B cell (primary cell): ENCODE measurements at places on chromosomes 16 and 17.

- H3K27me3 ChIP-seq, result no peaks in the 10 kb centered on the region
- DNase-seq, result peak; percentile 61
- H3K4me1 ChIP-seq, result peaks cover 16% of the 10 kb centered on the region
- no peak overlapping the region for H3K4me3 ChIP-seq
These were observed 63.7 kb downstream of the SPAG9 start for GRCh38 chr17:51056813-51057510.

DNA sequence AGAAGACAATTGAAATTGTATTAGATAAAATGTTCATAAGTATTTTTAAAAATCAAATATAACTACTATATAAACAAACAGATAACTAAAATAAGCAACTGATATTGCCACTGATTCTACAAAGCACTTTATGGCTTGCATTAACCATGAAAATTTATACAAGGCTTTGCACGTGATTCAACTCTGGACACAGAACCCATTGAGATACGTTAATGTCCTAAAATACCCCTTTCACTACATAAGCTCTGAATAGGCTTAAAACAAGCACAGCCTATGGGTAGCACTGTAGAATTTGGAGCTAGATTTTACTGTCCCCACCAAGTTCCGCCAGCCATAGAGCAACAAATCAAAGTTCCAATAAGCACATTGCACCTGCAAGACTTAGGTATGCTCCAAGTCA is 4.5 kb downstream of the ZNF652 start:
- H3K36me3 ChIP-seq, result no peaks in the 10 kb centered on the region
- DNase-seq, result no peak
- H3K27me3 ChIP-seq, result no peaks in the 10 kb centered on the region

DNA sequence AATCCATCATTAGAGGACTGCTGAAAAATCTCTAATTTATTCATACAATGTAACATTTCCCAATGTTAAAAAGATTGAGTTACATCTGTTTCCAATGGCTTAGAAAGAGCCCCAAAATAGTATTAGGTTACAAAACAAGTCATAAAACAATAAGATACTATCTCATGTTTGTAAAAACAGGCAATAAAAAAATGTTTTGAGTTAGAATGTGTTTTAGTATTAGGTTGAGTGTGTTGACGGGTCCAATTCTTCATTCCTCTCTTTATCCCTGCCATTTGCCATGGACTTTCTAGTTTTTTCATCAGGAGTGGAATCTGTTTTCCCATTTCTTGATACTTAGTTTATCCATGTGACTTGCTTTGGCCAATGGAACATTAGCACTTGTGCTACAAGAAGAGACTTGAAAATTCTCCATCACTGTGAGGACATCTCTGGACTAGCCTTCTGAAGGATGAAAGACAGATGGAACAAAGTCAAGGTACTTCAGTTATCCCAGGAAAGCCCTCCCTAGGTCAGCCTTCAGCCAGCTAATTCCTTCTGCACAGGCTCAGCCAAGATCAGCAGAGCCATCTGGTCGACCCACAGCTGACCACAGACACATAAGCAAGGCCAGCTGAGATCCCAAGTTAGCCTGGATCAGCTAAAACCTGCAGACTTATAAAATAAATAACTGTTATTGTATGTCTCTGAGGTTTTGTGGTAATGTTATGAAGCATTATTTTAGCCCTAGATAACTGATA is 83.3 kb downstream of the HS3ST3A1 start:
- no peaks in the 10 kb centered on the region for H3K4me1 ChIP-seq
- no peaks in the 10 kb centered on the region for H3K27me3 ChIP-seq
- no peak overlapping the region for H3K4me3 ChIP-seq
- no peak for DNase-seq
- no peak overlapping the region for H3K27ac ChIP-seq

DNA sequence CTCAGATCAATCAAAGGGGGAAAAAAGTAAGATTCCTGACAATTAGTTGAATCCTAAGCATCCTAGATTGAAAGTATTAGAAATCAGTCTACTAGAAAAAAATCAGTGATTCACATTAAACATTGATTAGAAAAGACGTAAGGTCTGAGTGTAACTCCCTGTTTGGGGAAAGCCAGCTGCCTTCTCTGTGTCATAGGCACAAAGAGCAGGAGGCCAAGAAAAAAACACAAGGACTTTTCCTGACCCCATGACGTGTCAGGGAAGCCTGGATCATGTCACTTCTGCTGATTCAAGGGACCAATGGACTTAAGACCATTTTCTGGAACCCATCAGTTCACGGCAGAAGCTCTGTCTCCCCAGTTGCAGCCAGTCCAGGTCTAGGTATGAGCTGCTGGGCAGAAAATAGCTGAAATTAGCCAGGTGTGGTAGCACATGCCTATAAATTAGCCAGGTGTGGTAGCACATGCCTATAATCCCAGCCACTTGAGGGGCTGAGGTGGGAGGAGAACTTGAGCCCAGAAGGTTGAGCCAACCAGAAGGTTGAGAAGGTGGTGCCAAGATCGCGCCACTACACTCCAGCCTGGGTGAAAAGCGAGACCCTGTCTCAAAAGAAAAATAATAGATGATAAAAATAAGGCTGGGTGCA is 35.9 kb downstream of the RANBP10 start:
- H3K4me1 ChIP-seq, result no peaks in the 10 kb centered on the region
- no peak for DNase-seq
- H3K36me3 ChIP-seq, result peaks cover 7% of the 10 kb centered on the region
- H3K4me3 ChIP-seq, result no peak overlapping the region

- no peak overlapping the region for H3K27ac ChIP-seq
- no peaks in the 10 kb centered on the region for H3K4me1 ChIP-seq
- no peaks in the 10 kb centered on the region for H3K36me3 ChIP-seq
- no peaks in the 10 kb centered on the region for H3K27me3 ChIP-seq
These were observed 70.0 kb downstream of the PGS1 start for GRCh38 chr17:78448356-78448993.

GRCh38 chr16:66399930-66400329 is 27.2 kb upstream of the BEAN1 start:
- no peak overlapping the region for H3K4me3 ChIP-seq
- H3K27ac ChIP-seq, result no peak overlapping the region
- no peaks in the 10 kb centered on the region for H3K36me3 ChIP-seq
- no peaks in the 10 kb centered on the region for H3K4me1 ChIP-seq
- DNase-seq, result no peak
- H3K27me3 ChIP-seq, result no peaks in the 10 kb centered on the region

GRCh38 chr17:16516594-16517051 is 24.6 kb upstream of the LRRC75A start:
- no peak for DNase-seq
- no peaks in the 10 kb centered on the region for H3K4me1 ChIP-seq
- H3K36me3 ChIP-seq, result no peaks in the 10 kb centered on the region
- no peak overlapping the region for H3K27ac ChIP-seq

DNA sequence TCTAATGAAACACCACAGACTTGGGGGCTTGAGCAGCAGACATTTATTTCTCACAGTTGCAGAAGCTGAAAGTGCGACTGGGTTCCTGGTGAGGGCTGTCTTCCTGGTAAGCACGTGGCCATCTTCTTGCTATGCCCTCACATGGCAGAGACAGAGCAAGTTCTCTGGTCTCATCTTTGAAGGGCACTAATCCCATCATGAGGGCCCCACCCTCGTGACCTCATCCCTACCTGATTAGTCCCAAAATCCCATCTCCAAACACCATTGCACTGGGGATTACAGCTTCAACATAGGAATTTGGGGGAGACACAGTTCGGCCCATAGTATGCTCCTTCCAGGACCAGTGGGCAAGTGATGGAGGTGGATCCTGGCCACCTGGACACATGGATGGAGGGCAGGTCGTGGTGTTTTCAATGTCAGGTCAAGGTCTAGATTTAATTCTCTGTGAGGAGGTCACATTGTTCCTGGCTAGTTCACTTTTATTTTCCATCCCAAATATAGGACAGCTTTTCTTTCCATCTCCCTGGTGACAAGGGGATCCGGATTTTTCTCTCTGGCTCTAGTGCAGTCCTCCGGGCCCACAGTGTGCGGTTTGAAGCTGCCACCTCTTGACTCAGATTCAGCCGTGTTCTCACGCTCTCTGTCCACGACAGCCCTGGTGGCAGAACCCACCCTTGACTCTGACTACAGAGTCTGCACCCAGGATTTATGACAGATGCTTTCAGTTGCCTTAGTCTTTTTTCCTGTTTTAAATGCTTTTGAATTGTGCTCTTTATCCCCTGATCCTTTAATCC is 160.5 kb upstream of the NOL11 start:
- no peaks in the 10 kb centered on the region for H3K4me1 ChIP-seq
- no peak overlapping the region for H3K4me3 ChIP-seq
- no peak for DNase-seq
- no peaks in the 10 kb centered on the region for H3K27me3 ChIP-seq
- no peak overlapping the region for H3K27ac ChIP-seq

DNA sequence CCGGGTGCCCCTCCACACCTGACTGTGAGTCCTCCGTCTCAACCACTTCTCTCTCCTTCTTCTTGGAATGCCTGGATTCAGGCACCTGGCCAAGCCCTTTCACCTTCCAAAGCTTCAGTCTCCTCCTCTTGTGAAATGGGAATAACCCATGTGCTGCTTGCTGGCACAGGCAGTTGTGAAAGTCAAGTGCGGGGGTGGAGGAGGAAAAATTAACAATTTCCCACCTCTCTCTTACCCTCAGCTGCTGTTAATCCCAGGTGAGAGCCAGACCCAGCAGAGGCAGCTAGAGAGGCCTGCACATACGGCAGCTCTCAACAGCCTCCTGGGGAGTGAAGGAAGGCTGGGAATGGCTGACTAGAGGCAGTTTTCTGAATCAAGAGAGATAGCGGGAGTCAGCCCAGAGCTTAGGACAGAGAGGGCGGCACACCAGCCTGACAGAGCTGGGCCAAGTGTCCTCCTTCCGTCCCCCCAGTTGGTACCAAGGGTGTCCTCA is 77.9 kb upstream of the LGALS9 start:
- H3K4me3 ChIP-seq, result no peak overlapping the region
- H3K27me3 ChIP-seq, result no peaks in the 10 kb centered on the region
- DNase-seq, result no peak
- H3K27ac ChIP-seq, result no peak overlapping the region
- H3K4me1 ChIP-seq, result peaks cover 7% of the 10 kb centered on the region
- H3K36me3 ChIP-seq, result no peaks in the 10 kb centered on the region
